LNCaP clone FGC (cell line): ENCODE measurements at places on chromosomes 1 and 21.

GRCh38 chr1:205922314-205922713 is 20.9 kb downstream of the SLC26A9 start:
- DNase-seq: no peak

DNA sequence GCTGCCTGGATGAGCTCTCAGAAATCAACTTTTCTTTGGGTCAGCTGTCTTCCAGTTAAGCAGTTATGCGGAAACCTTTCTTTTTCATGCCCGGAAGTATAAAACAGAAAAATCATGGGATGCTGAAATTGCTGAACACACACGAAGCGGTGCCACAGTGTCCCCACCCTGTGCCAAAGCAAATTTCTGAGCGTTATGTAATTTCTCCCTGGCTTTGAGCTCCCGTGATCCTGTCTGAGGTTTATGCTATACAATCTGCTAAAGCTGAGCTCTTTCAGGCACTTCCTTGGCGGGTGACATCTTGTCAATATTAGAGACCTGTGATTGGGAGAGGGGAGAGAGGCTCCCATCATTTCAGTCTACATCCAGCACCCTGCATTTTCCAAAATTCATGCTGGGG is 201.7 kb downstream of the ROR1 start:
- no peak for DNase-seq

- no peak for DNase-seq
Observed at GRCh38 chr21:43834146-43834905, 30.7 kb upstream of the AGPAT3 start.

GRCh38 chr1:220884109-220884980 is 5.1 kb downstream of the HLX start:
- no peak for DNase-seq

DNA sequence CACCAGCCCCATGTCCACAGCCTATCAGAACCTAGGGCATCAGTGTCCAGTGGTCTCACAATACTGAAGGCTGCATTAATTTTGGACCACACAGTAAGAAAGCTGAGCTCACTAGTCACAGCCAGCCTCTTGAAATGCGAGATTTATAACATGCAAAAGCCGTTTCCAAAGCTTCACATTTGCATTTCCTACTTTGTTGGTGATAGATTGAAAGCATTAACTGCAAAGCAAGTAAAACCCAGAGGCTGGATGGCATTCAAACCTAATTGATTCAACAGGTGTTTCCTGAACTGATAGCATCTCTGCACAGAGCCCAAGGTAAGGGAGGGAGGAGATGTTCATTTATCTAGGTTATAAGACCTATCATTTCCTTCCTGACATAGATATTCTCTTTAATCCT is 410.1 kb downstream of the OMA1 start:
- no peak for DNase-seq

DNA sequence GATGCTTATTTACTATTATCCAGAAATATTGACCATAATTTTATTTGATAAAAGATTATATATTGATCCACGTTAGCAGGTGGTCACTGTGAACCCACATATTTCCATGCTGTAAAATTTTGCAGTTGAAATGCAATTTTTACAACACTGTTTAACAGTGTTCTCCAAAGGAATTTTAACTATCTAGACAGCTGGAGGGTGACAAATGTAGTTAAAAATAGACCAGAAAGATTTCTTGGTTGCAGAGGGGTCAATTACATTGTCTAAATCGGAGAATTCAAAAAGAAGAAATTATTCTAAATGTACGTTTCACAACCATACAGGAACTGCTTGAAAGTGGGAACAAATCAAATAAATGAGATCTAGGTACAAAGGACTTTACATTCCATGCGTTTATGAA is 625.2 kb upstream of the NCAM2 start:
- no peak for DNase-seq

GRCh38 chr1:1173793-1174415 is at the start of gene TTLL10:
TSS of gene TTLL10 (plus strand) at chr1:1173880. CDS start at chr1:1179216, 5,336 bp downstream.
- no peak for DNase-seq

GRCh38 chr1:211241071-211241470 is 18.1 kb upstream of the RCOR3 start:
- no peak for DNase-seq

- DNase-seq: no peak
Observed at GRCh38 chr1:67350783-67351182, 43.1 kb downstream of the IL12RB2 start.

DNA sequence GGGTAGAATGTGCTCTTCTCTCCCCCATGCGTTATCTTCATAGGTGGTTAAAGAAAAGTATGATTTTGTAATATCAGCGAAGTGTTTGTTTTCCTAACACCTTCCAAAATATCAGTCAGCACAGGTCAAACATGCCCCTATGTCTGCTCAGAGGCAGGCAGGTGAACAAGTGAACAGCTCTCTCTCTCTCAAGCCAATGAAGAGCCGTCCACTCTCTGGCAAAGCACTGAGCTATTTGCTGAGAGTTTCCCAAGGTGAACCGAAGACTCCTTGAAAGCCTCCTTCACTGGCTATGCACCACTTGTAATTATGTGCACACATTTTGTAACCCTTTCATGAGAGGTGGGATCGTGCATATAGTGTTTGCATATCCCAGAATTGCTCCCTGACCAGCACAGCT is 47.7 kb downstream of the ST6GALNAC3 start:
- no peak for DNase-seq

GRCh38 chr1:25037174-25038074 is 107.3 kb upstream of the RUNX3 start:
- DNase-seq: no peak

DNA sequence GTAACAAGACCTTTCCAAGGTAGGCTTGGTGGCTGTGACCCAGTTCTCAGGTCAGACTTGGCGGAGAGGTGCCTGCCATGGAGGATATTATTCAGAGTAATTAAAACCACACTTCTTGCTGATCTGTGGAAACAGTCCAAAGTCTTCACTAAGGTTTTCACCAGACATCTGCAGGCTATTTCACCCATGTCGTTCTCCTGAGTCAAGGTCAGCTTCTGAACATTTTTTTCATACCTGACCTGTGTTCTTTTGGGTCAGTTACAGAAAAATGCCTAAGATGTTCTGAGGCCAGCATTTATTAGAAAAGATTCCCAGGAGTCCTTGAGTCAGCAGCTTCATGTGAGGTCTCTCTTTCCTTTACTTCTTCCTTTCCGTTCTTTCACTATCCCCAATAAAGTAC is 54.9 kb downstream of the RGL1 start:
- DNase-seq: no peak

- no peak for DNase-seq
Observed at GRCh38 chr1:227770812-227771211, 35.6 kb downstream of the SNAP47 start.

DNA sequence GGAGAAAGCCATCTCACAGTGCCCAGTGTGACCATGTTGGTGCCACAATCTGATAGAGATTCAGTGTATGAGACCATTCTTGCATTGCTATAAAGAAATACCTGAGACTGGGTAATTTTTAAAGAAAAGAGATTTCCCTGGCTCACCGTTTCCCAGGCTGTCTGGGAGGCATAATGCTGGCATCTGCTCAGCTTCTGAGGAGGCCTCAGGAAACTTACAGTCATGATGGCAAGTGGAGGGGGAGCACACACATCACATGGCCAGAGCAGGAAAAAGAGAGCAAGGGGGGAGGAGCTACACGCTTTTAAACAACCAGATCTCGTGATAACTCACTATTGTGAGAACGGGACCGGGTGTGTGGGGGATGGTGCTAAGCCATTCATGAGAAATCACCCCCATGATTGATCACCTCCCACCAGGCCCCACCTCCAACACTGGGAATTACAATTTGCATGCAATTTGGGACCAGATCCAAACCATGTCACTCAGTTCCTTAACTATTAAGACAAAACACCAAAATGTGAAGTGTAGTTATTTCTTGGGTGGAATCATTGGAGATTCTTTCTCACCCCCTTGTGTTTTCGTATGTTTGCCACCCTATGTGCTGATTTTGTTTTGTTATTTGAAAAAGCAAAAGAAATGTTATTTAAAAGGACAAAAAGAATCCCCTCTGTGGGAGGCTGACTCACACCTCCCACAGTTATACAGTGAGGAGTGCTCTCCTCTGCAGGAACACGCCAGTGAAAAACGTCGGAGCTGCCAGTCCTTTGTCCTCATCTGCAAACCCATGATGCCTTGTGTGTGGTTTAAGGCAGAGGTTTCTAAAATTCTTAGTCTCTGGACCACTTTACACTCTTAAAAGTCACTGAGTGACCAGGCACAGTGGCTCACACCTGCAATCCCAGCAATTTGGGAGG is 46.9 kb upstream of the IFNLR1 start:
- DNase-seq: no peak

GRCh38 chr1:186628910-186629309 is 51.3 kb downstream of the PTGS2 start:
- no peak for DNase-seq

DNA sequence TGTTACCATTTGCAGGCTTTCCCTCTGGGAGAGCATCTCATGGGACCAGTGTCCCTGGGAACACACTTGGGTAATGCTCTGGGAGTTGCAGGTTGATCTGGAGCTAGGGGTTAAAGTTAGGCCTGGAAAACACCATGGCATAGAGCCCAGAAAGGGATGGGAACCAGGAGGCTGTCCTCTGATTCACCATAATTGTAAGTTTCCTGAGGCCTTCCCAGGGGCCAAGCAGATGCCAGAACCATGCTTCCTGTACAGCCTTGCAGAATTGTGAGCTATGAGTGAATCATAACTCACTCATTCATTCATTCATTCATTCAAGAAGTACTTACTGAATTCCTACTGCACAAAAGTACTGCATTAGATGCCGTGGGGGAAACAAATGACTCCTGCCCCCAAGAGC is 50.0 kb downstream of the LACTBL1 start:
- no peak for DNase-seq

- no peak for DNase-seq
Observed at GRCh38 chr1:172905452-172905851, 145.3 kb downstream of the TNFSF18 start.

DNA sequence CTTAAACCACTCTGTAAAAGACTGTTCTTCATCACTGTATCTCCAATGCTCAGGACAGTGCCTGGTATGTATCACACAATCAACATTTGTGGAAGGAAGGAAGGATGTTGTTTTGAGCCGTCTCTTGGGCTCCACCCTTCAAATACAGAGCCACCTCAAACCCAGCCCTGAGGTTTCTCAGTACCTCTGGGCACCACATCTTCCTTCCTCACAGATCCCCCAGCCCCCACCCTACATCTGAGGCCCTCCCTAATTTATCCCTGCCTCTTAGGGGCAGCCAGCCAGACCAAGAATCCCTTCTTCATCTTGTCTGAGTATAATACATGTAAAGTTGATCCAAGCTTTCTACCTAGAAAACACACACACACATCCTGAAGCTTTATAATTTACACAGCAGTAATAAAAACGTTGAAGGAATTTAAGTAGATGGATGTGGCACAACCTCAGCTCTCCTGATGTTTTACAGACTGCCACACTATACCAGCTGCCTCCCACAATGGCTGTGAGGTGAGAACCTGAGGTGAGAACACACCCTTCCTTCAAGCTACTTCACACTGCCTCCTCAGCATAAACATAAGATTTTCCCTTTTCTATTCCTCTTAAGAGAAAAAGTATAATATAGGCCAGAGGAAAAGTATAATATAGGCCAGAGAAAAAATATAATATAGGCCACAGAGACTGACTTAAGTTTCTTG is 48.5 kb downstream of the CDC7 start:
- DNase-seq: no peak

DNA sequence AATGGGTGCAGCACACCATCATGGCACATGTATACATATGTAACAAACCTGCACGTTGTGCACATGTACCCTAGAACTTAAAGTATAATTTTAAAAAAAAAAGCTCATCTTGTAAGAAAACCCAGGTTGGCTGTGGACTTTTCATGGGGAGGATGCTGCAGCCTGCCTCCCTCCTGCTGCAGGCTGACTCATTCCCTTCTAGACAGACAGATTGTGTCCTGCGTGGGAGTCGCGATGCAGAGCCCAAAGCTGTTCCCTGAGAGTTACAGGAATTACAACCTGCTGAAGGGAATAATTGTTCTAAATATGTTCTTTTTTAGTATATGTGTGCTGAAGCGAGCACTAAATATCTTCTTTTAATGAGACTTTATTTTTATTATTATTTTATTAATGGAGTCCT is 93.2 kb downstream of the TBX19 start:
- DNase-seq: no peak

DNA sequence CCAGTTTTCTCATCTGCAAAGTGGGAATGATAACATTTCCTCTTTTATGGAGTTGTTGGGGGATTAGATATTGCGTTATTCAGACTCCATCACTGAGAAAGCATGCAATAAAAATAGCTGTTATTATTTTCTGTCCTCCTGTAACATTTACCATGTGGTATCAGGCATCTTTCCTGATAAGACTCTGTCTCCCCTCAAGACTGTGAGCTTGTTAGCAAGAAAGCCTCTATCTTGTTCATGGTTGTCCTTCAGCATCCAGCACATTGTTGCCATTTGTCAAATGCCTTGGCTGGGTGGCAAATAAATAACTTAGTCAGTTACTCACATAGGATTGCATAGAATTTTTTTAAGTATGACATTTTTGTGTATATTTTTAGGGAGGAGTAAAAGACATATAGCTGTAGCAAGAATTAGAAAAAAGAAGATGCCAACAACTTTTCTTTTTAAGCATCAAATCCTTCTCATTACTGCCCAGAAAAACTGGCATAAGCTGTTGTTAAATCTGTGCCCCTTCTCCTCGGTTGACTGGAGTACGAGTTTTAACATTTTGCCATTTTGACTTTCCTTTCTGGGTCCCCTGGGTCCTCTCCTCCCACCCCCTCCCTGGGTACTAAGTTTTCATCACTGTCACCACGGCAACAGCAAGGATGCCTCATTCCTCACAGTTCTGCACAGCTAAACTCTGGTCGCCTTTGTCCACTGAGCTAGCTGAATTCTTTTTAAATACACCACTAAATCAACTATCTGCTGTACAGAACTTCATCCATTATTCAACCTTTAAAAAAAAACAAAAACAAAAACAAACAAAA is 1.0 kb upstream of the JAM2 start:
- DNase-seq: no peak

DNA sequence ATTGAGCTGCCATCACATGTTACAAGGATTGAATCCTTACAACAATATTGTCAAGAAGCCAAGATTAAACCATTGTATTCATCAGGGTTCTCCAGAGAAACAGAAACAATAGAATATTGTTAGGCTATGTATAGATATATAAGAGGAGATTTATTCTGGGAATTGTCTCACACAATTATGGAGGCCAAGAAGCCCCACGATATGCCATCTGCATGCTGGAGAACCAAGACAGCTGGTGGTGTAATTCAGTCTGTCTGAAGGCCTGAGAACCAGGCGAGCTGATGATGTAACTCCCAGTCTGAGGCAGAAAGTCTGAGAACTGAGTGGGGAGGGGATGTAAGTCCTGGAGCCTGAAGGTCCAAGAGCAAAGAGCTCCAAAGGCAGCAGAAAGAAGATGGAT is 14.5 kb upstream of the TTF2 start:
- DNase-seq: no peak

DNA sequence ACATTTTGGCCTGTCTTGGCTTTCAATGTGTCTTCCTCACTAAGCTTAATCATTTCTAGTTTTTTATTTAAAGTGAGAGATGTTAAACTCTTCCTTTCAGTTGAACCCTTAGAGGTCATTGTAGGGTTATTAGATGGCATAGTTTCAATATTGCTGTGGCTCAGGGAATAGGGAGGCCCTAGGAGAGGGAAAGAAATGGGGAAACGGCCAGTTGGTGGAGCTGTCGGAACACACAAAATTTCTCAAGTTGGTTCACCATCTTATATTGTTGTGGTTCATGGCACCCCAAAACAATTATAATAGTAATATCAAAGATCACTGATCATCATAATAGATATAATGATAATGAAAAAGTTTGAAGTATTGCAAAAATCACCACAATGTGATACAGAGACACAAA is 31.4 kb upstream of the KAZN start:
- no peak for DNase-seq

GRCh38 chr1:3618531-3618880 is 6.3 kb upstream of the TPRG1L start:
- no peak for DNase-seq
